ENCODE measurements at places on chromosomes 3 and 15. TPM values are rescaled to one million over a fixed set of nuclear protein-coding genes. Genes with fewer than 3 reads are reported as not detected.

DNA sequence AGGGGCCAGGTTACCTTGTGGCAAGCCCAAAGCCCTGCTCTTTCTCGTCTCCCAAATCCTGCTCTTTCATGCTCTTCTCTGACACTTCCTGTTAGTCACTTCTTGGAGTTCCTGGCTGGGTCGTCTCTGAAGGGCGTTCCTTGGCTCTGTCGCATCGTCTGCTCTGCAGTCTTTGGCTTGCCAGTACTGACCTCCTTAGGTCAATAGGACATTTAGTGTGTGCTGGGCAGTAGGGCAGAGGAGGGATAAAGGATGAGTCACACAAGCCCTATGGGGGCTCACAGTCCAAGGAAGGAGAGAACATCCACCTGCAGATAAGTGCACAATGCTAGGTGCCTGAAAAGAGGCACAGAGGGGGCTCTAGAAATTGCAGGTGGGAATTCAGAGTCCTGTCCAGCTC is 87.5 kb downstream of the FAM43A start:
- no peaks in the 10 kb centered on the region for H3K36me3 ChIP-seq
- H3K4me1 ChIP-seq: peaks cover 20% of the 10 kb centered on the region
- no peak for DNase-seq

GRCh38 chr15:77676569-77677375 is 44.1 kb upstream of the LINGO1 start:
- H3K36me3 ChIP-seq: no peaks in the 10 kb centered on the region
- no peaks in the 10 kb centered on the region for H3K4me1 ChIP-seq
- H3K27ac ChIP-seq: no peak overlapping the region

DNA sequence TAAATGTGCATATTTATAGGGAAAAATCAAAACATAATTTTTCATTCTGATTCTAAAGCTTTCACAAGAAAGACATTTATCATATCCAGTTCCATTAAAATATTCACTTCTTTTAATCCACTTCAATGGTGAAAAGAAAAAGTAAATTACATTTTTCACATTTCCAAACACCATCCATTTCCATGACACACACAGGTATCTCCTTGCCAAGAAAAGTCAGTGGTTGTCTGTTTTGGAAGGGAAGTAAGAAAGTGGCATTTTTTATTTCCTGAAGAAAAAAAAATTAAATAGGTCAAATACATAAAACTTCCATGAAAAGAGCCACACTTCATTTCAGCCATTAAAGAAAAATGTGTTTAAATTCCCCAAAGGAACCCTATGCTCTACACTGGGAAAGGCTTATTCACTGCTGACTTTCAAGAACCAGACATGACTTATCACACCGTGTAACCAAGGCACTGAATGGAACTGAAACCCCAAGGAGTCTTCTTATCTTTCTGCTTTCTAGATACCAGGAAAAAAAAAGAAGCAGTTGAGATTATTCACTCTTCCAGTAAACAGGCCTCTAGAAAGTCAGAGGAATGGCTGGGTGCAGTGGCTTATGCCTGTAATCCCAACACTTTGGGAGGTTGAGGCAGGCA is 44.5 kb downstream of the OSBPL10 start:
- H3K27me3 ChIP-seq: no peaks in the 10 kb centered on the region
- no peak for DNase-seq
- H3K4me1 ChIP-seq: peaks cover 10% of the 10 kb centered on the region
- no peak overlapping the region for H3K27ac ChIP-seq
- no peaks in the 10 kb centered on the region for H3K36me3 ChIP-seq

Gene CD47
- total RNA-seq: 206 TPM

- peaks cover 15% of the 10 kb centered on the region for H3K4me1 ChIP-seq
- no peak for DNase-seq
- no peak overlapping the region for H3K4me3 ChIP-seq
- no peaks in the 10 kb centered on the region for H3K36me3 ChIP-seq
- no peaks in the 10 kb centered on the region for H3K27me3 ChIP-seq
- H3K27ac ChIP-seq: no peak overlapping the region
Observed at GRCh38 chr3:147130461-147130860, 275.9 kb downstream of the ZIC4 start.

Data from SJSA1 (cell line).